Uterus (tissue), 4 donors: ENCODE measurements at places on chromosomes 5 and 9. TPM values are rescaled to one million over a fixed set of nuclear protein-coding genes. Genes with fewer than 3 reads are reported as not detected.

Gene PCBD2
- total RNA-seq: 15.1 TPM

DNA sequence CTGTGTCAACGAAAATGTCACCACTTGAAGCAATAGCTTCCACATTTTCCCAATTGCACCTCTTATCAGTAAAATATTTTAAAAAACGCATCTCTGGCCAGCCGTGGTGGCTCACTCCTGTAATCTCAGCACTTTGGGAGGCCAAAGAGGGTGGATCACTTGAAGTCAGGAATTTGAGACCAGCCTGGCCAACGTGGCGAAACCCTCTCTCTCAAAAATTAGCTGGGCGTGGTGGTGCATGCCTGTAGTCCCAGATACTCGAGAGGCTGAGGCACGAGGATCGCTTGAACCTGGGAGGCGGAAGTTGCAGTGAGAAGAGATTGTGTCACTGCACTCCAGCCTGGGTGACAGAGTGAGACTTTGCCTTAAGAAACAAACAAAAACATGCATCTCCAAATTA, 210.1 kb upstream of the CHD1 start:
- DNase-seq: no peak

Gene ENHO
- not detected for total RNA-seq

DNA sequence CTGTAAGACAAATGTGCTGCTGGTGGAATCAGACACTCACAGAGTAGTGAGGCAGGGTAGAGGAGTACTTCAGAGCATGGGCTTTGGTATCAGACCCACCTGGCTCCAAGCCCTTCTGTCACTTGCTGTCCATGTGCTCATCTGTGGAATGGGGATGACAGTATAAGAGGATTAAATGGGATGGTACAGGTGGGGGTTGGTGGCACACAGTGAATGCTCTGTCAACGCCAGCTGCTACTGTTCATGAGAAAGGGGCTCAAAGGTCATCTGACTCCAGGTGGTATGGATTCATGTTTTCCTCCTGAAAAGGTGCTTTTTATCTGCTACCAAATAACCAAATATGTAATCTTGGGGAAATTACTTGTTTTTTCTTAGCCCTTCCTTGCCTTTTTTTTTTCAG, 23.0 kb upstream of the PPARGC1B start:
- DNase-seq: no peak

- no peak for DNase-seq
Measured at GRCh38 chr5:119037496-119038215, 33.2 kb upstream of the DMXL1 start.

DNA sequence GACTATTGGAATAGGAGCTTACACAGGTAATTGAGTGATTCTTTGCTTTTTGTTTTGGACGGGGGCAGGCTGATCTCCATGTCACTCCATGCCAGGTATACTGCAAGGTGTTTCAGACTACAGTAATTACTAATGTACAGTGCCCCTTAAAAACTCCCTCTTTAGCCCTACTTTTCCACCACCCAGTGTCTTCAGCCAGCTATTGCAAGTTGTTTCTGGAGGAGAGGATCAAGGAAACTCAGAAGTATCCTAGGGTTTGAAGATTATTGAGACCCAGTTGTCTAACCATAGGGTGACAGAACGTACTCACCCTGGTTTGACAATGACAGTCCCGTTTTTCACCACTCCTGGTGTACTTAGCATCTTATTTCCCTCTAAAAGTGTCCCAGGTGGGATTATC, 13.4 kb downstream of the CFAP95 start:
- DNase-seq: no peak

Gene FOXD4L6
- not detected for total RNA-seq

Gene FCN2
- total RNA-seq: 0.49 TPM

Gene SAXO1
- 0.37 TPM for total RNA-seq

GRCh38 chr5:157172403-157172802, 6.3 kb upstream of the GARIN3 start:
- no peak for DNase-seq

DNA sequence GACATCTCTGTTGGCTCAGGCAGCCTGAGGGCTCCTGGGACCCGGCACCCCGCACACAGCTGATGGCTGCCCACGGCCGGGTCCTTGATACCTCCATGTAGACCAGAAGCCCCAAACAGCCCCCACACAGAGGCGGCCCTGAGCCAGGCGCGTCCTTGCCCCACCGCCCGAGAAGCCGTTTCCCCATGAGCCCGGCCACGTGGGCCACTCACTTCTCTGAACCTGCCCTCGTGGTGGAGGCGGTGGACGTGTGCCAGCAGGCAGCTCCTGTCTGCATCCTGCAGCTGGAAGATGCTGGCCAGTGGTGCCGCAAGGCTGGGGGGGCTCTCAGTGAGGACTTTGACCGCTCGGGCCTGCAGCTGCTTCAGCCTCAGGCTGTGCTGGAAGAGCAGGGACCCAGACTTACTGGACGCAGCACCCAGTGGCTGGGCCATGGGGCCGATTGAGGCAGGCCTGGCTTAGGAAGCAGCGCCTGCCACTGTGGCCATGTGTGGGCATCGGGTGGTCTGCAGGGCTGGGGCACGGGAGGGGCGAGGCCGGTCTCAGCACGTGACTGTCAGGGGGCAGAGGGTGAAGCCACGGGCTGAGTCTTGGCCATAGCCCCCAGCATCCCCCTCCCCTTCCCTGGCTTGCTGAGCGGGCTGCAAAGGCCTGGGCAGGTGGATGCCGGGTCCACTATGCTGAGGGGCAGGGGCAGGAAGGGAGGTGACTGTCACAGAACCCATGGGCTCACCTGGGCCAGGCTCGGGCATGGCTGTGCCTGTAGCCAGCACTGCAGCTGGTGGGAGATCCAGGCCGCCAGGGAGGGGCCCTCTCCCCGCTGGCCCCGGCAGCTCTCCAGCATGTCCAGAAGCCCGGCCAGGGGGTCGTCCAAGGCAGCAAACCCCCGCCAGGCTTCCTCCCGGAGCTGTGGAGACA, 50.0 kb downstream of the EXD3 start:
- DNase-seq: no peak

Gene TRIM7
- total RNA-seq: 7.7 TPM

Gene TAS2R1
- not detected for total RNA-seq

Gene NFIB
- 106 TPM for total RNA-seq

DNA sequence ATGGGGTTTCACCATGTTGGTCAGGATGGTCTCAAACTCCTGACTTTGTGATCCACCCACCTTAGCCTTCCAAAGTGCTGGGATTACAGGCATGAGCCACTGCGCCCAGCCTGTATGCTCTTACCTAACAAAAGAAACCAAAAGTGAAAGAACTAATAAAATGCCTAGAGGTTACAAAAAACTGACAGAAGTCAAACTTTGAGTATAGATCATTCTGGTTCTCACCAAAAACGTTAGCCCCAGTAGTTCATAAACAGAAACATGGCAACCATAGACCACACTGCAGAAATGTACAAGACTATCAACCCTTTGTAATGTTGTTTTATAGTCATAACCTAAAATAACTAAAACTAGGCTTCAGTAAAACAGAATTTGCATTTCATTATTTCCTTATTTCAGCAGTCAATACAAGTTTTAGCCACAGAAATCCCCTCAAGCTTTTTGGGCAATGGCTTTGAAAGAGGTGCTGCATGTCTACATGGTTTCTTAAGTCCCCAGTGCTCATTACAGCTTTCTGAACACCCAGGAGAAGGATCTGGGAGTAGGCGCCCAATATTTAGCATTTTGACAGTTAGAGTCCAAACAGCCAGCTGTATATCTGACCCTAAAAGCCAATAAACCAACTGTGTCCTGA, 72.5 kb downstream of the EPB41L4A start:
- DNase-seq: no peak

Gene ROPN1L
- total RNA-seq: not detected

DNA sequence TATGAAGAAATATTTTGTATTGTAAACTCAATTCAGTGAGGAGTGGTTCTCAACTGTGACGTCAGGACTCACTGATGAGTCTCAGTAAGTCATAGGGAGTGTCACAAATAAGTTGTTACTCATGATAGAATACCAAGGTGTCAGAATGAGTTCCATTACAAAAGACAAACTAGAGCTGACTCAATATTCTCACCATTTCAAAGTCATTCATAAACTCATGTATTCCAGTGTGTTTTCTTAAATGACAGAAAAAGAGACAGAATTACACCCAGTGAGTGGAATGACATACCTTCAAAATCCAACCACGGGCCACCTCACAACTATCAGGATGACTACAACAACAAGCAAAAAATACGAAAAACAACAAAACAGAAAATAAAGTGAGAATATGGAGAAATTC, 321.5 kb downstream of the ENC1 start:
- DNase-seq: no peak

- DNase-seq: no peak
Measured at GRCh38 chr9:13932528-13933267, 381.2 kb downstream of the NFIB start.

DNA sequence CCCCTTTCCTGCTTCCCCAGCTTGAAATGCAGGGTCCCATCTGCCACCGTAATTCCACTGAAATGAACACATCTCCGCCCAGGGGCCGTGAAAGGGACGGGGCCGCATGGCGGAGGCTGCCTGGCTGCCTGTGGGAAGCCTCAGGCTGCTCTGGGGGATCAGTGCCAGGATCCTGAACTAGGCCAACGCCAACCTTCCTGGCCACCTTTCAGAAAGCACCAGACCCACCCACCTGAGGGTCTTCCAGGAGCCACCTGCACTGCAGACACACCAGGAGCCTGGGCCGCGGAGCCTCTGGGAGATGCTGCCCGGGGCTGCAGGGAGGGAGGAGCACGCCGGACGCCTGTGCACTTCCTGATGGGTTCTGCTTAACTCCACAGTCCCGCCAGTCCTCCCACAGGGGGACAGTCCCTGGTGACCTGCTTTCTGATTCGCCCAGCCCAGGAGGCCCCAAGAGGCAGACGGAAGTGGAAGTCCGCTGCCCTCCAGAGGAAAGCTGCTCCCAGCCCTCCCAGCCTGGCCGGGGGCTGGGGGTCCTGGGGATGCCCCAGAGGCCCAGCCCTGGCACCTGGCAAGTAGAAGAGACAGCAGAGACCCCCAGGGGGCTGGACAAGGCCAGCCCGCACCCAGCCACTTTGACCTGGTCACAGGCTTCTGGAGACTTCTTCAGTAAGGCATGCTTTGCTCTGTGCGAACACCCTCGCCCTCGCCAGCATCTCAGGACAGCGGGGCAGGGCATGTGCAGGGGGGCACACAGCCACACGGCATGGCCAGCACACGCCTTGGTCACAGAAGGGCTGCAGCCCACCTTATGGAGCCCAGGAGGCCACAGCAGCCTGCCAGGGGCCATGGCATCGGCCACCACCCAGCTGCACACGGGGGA, at the start of gene CARD9:
Gene CARD9, minus strand, starts transcription at position 370 of the 883 bp plus-strand sequence. CDS start 1,591 bp downstream, outside the sequence.
- no peak for DNase-seq

- DNase-seq: no peak
Measured at GRCh38 chr5:59143926-59144333, 561.1 kb downstream of the RAB3C start.

GRCh38 chr5:42582723-42583122, 159.5 kb downstream of the GHR start:
- no peak for DNase-seq

DNA sequence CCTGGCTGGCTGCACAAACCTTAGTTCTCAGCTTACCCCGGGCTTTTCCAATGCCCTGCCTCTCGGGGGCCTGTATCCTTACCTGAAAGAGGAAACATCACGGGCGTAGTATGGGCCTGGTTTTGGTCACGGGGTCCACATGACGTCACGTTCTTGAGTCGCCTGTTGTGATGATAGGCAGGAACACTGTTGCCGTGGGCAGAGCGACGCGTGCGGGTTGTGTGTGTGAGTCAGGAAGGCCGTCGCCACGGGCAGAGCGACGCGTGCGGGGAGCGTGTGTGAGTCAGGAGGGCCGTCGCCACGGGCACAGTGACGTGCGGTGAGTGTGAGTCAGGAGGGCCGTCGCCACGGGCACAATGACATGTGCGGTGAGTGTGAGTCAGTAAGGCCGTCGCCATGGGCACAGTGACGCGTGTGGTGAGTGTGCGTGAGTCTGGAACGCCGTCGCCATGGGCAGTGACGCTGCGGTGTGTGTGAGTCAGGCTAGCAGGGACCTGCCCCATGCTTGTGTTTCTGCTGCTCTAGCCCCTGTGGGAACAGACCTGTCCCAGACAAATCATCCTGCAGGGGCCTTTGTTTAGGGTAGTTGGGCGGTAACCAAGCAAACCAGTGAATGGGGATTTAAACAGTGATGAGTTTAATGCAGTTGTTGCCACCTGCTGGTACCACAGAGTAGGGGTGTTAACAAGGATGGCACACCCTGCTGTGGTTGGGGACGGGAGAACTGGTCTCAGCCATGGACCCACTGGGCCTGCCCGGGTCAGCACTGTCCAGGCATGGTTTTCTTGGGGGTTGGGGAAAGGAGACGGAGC, 19.8 kb downstream of the TRIP13 start:
- no peak for DNase-seq

DNA sequence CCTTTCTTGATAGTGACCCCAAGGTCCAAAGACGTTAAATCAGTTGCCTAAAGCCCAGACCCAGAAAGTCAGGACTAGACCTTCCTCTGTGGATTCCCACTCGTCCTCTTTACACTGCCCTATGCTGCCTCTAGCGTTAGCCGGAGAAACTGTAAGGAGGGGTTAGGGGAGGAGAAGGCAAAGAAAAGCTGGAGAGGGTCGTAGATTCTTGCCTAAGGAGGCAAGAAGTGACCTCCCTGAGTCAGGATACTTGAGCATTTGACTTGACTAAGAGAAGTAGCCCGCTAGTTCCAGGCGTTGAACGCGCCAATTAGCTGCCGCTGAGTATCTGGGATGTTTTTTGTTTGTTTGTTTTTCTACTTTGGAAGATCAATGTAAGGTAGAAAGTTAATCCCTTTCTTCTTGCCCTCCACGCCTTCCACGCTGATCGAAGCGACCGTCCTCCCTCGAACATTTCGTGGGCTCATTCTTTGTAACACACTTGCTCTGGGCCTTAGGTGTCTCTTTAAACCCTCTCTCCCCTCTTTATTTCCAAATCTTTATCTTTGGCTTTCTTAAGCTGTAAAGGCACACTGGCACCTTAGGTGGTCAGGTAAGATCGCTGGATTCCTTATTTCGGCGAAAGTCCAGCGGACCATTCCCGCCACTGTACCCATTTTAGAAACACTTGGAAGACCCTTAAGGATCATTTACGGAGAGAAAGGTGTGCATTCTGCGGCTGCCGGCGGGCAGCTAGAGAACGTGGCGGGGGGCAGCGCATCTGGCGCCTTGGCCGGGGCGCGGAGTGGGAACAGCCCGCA, 5.1 kb upstream of the RGMB start:
- DNase-seq: peak; percentile 29

- no peak for DNase-seq
Measured at GRCh38 chr5:138722544-138723177, 30.6 kb upstream of the CTNNA1 start.

DNA sequence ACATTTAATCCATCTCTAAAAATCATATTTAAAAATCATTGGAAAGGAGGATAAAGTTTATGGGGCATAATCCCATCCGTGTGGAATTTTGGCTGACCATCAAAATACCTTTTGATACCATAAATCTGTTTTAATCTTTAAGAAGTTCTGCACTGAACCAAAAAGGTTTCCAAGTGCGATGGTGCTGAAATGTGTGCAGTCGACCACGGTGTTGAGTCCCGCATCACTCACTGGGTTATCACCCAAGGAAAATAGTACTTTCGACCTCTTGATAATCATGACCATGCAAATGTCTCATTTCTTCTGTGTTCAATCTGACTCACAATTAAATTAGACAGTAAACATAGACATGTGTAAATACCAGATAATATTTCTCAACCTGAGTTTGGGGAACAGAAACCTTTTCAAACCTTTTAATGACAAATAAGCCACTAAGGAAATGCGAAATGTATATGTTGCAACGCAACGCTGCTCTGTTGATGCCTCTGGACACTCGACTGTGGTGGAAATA, 62.0 kb upstream of the CDH6 start:
- DNase-seq: no peak

- no peak for DNase-seq
Measured at GRCh38 chr9:106869458-106869857, 6.5 kb downstream of the ZNF462 start.

Gene TEX48
- total RNA-seq: not detected

Gene GARIN3
- not detected for total RNA-seq

GRCh38 chr9:100126423-100126822, 27.4 kb downstream of the INVS start:
- DNase-seq: no peak
